ENCODE measurements at places on chromosomes 2 and 18.

GRCh38 chr18:47795434-47795814 is 135.0 kb downstream of the SMAD2 start:
- DNase-seq = no peak

DNA sequence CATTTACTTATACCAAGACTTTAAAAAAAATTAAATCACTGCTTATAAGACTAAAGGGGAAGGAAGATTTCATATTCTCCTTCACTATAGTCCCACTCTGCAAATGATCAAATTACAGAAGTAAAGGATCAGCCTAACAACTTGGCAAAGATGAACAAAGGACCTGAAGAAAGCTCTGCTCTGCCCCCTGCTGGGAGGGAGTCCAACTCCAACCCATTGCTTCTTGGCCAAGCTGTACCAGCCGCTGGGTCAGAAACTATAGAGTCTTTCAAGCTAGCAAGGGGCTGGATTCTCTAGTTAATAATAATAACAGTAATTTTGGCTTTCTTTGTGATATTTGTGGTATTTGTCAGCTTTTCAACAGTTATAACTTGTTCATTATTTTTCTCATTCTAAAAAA is 927.0 kb upstream of the CRIM1 start:
- DNase-seq = no peak

DNA sequence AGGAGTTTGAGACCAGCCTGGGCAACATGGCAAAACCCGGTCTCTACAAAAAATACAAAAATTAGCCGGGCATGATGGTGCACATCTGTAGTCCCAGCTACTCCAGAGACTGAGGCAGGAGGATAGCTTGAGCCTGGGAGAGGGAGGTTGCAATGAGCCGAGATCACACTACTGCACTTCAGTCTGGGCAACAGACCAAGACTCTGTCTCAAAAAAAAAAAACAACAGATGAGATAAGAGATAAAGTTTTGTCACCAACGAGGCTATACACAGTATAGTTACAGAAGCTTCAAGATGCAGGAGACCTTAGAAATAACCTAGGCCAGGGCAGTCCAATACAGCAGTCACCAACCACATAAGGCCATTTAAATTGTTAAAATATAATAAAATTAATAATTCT is 9.4 kb downstream of the FAM124B start:
- no peak for DNase-seq

- DNase-seq = no peak
Measured at GRCh38 chr2:113901943-113902342, 12.1 kb downstream of the ACTR3 start.

- no peak for DNase-seq
Measured at GRCh38 chr2:208319391-208319790, 53.3 kb downstream of the PIKFYVE start.

DNA sequence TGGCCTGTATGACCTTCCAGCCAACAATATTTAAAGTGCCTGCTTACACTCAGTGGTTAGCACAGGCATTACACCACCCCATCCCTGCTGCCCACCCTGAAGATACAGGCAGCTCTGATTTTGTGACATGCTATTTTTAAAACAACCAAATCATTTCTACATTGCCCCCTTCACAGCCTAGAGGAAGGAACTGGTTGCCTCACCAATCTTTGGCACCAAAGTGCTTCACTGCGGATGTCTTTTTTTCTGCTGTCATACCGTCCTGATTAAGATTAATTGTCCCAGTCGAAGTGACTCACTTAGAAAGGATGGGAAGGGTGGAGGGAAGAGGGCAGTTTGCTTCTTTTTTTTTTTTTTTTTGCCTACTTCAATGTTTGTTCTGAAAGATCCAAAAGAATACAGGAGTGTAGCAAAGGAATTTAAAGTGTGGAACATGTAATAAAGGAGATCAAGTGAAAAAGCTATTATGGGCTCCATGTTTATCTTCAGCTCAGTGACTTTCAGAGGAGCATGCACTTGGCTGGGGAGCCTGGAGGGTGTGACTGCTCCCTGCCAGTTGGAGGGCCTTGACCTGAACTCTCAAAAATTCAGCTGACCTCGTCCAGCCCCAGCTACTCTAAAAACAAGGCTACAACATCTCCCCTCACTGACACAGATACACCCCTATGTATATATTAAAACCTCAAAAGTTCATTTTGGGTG is 501.1 kb upstream of the TNP1 start:
- DNase-seq = no peak

GRCh38 chr18:69755041-69755440 is 192.6 kb downstream of the CD226 start:
- no peak for DNase-seq

- no peak for DNase-seq
Measured at GRCh38 chr2:227191367-227191766, 26.9 kb downstream of the COL4A3 start.

DNA sequence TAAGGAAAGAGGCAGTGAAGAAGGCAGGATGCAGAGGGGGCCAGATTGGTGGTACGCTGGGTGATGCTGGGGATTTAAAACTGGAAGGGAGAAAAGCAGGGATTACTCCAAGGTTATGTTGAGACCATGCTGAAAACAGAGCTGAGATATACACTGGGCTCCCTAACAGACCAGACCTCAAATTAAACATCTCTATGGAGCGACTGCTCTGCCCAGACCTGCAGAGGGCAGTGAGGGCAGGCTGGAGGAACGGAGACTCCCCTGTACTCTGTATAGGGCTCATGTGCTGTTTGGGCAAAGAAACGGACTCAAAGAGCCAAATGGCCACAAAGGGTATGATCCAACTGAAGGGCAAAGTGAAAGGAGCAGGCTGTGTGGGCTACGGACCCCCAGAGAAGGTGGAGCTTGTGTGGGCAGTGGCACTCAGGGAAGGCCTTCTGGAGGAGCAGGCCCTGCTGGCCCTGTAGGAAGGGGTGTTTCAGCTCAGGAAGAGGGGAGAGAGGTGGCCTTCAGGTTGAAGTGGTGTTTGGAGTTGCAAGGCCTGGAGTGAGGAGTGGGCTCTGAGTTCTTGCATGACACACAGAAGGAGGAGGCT is 4.8 kb upstream of the CELF4 start:
- DNase-seq = no peak

- no peak for DNase-seq
Measured at GRCh38 chr18:29436459-29436858, 1259.5 kb upstream of the CDH2 start.

DNA sequence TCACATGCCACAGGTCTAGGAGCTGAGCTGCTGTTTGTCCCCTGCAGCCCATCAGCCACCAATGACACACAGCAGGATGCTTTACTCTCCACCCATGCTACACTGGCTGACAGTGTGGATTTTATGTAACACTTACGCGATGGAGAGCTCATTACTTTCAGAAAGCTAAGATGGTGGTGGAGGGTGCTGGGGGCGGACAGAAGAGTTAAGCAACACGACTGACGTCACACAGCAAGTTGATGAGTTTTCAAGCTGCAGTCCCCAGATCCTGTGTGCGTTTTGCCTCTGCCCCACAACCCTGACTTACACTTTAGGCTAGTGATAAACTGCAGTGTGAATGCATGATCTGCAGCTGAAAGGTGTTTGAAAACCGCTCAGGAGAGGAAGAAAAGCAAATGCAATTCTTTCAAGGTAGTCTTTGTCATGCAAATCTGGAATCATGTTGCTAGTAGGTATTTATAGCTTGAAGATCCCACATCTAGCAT is 42.4 kb downstream of the MRPS5 start:
- no peak for DNase-seq

GRCh38 chr2:141329964-141330363 is 800.9 kb downstream of the LRP1B start:
- DNase-seq = no peak

DNA sequence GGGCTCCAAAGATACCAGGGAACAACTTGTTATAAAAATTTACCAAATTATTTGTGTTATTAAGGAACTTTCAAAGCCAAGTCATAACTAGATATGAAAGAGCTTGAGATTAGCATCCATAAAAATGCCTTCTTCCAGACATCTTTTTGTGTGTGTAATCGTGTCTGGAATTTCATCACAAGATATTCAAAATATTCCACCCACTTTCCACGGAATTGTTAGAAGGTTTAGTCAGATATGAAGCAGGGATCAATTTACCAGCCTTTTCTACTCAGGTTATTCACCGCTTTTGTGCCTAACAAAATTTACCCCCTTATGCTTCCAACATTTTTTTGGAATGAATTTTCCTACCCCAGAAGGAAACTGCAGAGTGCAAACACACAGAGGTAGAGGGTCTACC is 130.2 kb upstream of the ACVR2A start:
- no peak for DNase-seq

GRCh38 chr2:8298783-8299182 is 383.1 kb upstream of the ID2 start:
- DNase-seq = peak; percentile 12

DNA sequence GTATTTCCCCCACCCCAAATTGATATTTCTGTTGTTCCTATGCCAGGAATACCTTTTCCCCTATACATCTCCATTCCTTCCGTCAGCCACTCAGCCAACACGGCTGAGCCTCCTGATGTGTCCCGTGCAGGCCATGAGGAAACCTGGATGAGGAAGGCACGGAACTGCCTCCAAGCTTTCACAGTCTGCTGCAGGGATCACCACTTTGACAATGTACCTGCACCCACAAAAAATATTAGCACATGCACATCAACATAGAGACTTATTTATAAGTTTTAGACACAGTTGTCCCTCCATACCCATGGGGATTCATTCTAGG is 101.4 kb upstream of the PPP1CB start:
- no peak for DNase-seq

DNA sequence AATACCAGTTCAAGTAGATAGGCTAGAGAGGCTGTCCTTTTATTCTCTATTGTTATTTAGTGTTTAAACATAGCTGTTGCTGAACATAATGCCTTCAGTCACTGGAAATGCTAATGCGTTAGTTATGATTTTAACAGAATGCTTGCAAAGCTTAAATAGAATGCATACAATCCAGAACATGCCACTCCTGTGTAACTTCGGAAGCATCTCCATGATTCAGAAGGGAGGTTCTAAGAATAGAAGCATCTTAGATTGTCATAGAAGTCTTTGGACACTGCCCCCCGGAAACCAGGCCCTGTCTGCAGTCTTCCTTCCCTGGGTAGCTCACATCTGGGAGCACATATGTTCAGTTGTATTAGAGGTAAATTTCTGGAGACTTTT is 73.2 kb downstream of the ZNF532 start:
- DNase-seq = no peak

DNA sequence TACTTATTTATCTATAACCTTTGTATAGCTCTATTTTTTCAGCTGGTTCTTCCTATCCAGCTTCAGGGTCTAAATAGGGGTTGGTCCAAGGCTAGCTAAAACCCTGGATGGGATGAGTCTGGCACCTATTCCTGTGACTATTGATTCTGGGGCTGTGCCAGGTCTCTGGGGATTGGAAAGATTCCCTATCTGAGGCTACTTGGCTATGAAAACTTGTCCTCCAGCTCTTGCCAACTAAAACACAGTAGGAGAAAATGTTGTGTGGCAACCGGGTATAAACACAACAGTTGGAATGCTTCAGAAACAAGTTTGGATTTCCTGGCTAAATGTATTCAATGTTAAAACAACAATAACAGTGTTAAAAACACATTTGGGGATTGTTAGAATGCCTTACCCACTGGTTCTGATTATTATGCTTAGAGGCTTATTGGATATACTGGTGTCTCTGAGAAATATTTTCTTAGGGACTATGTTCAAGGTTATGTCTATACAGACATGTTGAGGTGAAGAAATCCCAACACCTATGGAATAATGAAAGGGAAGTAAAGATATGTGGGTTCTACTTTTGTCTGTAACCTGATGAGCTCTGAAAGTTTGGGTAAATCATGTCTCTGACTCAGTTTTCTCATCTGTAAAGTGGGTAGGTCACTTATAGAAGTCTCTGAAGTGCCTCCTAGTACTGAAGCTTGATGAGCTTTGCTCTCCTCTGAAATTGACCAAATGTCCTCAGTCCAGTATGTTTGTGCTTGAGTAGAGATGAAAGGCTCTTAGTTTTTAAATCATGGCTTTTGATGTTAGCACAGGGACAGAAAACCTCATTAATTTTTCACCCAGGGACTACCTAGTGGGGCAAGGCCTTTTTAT is 460.7 kb downstream of the MTX2 start:
- DNase-seq = no peak

GRCh38 chr2:201466050-201466675 is 14.6 kb downstream of the STRADB start:
- DNase-seq = no peak

DNA sequence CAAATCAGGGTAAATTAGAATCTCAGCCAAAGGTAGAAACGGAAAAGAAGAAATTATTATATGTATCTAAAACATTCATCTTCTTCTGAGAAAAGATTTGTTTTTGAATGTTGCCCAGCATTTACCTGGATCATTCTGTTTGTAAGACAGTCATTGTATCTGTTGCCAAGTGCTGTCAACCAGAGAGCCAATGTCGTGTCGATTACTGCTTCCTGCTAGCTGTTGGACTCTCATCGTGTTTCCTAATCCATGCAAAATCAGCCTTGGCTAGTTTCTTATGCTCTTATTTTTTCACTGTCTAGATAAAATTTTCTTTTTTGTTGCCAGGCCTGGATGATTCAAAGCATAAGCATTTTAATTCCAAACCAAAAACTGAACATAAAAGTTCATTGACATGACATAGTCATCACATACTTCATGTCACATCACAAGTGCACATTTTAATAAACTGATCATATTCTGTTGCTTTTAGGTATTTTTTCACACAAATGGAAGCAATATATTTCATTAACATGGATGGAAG is 202.3 kb downstream of the KCNH7 start:
- DNase-seq = no peak

DNA sequence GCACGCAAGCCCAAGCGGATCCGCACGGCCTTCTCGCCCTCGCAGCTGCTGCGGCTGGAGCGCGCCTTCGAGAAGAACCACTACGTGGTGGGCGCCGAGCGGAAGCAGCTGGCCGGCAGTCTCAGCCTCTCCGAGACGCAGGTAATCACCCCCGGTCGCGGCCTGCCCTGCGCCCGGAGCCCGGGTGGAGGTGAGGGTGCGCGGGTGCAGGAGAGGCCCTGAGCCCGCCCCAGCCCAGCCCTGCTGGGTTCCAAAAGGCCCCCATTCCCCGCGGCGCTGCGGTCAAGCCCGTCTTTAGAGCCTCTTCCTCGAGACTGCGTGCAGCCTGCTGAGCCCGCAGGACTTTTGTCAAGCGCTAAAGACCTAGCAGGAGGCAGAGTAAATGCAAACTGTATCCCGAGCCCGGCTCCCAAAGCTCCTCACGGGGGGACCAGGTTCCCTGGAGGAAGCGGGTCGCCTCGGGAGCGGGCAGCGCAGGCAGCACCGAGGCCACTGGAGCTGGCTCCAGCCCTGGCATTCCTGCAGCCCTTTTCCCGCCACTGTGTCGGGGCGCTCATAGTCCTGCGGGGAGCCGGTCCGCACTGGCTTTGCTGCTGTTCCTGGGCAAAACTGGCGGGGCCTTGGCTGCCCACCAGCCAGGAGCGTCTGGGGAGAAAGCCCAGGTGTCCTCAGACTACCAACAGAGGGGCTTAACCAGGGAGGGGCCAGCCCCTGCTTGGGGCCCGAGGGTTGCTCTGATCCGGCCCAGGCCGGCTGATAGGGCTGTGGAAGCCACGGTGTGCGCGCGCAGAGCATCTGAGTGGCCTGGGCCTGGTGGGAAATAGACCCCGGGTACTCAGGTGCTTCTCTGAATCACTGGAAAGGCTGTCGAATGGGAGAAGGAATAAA is 7.3 kb downstream of the EMX1 start:
- no peak for DNase-seq

- DNase-seq = no peak
Measured at GRCh38 chr2:157808421-157808820, 67.7 kb downstream of the ACVR1 start.

- DNase-seq = no peak
Measured at GRCh38 chr2:232030229-232030628, 68.7 kb downstream of the DIS3L2 start.
